Hematopoietic multipotent progenitor cell treated with erythropoietin and hydrocortisone succinate and interleukin-3 and kit ligand, for 8 days (in vitro differentiated cells): ENCODE measurements at places on chromosomes 6 and 20.

- peak; percentile 89 for DNase-seq
Observed at GRCh38 chr6:73585566-73586415, 65.0 kb upstream of the EEF1A1 start.

DNA sequence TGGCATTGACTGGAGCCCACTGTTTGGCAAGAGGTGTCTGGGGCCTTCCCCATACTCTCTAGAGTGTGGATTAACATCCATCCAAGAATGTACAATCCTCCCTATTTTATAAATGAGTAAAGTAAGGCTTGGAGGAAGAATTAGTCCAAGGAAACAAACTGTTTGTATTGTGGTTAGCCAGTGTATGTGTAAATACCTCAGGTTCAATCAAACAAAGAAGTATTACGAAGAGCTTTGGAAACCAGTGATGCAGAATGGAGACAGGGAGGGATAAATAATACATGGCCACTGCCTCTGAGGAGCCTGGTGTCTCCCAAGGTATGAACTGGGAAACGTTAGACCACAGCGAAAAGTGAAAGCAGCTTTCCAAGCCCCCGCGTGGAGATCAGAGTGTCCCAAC, 226.6 kb upstream of the RIN2 start:
- no peak for DNase-seq

GRCh38 chr6:139124887-139125672, 9.8 kb upstream of the HECA start:
- peak; percentile 93 for DNase-seq

DNA sequence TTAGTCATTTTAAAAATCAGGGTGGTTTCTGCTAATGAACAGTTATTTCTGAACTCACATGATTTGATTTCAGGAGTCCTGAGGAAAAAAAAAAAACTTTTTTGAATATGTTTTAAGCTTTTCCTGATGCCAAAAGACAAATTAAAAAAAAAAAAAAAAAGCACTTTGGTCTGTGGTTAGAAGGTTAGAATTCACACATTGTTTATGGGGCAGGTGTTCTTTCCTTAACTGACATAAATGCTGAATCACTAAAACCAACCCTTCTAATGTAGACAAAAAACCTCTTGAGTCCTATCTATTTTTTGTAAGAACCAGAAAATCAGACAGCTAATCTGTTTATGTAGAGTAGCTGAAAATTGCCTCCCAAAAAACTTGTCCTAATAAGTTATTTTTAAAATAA, 20.4 kb downstream of the THEMIS start:
- DNase-seq: no peak

DNA sequence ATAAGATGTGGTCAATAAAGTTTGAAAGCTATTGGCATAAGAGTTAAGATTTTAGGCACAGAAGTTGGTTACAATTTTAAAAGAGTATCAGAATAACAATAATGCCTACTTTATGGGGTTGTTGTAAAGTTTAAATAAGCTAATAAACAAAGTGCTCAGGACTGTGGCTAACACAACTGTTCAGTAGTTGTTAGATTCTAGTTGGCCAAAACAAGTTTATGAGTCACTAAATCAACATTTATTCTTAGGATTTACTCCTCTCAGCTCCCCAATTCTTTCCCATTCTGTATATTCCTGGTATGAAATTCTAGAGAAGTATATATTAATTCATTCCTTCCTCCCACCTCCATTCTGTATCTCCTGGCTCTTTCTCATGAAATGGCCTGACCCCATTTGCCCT, 14.5 kb downstream of the RMND1 start:
- no peak for DNase-seq

DNA sequence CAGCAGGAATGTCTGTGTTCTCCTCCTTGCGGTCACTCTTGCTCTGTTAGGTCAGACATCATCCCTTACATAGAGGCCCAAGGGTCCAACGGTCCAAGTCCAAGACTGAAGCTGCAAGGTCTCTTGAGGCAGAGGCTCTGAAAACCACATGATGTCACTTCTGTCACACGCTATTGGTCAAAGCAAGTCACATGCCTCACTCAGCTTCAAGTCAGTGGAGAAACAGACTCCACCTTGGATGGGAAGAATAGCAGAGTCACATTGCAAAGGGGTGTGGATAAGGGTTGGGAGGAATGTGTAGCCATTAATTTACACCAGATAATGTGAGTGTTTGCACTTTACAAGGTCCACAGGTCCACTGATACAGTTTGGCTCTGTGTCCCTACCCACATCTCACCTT, 17.5 kb downstream of the SLC52A3 start:
- DNase-seq: peak; percentile 37

- DNase-seq: no peak
Observed at GRCh38 chr6:110356778-110357177, 1.4 kb downstream of the METTL24 start.

DNA sequence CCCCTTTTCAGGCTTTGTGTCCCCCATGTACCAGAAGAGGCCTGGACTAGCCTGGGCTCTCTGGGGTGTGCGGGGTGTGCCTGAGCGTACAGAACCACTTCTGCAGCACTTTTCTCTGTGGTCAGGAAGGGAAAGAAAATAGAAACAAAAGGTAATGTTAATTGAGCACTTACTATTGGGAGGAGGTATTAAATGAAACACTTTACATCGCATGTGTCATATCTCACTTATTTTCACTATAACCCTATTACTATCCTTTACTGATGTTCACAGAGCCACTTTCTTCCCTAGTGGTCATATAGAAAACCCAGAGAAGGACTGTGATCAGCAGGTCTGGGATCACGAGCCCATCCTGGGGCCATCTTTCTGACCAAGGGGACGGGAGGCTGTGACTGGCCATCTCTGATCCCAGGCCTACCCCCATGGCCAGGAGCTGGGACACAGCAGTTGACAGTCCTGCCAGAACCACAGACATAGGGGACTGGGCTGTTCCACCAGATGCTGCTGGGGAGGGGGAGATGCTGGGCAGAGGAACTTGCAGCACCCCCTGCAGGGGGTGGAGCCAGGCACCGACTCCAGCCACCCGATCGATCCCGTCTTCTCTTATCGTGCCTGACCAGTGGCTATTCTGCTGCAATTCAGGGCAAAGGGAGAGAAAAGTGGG, 107.6 kb downstream of the VEGFA start:
- no peak for DNase-seq

DNA sequence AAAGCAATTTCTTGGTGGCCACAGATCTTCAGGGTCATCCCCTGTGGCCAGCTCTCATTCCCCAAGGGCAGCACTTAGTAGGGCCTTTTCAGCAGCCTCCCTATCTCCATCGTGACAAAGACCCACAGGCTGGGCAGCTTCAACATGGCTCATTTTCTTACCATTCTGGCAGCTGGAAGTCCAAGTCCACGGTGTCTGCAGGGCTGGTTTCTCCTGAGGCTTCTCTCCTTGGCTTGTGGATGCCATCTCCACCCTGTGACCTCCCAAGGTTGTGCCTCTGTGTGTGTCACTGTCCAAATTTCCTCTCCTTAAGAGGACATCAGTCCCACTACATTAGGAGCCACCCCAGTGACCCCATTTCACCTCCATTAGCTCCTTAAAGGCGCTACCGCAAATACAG, 161.7 kb downstream of the CDH4 start:
- DNase-seq: no peak

GRCh38 chr20:50815162-50815989, 20.5 kb downstream of the BCAS4 start:
- no peak for DNase-seq

GRCh38 chr20:54481442-54481841, 6.0 kb downstream of the DOK5 start:
- no peak for DNase-seq

DNA sequence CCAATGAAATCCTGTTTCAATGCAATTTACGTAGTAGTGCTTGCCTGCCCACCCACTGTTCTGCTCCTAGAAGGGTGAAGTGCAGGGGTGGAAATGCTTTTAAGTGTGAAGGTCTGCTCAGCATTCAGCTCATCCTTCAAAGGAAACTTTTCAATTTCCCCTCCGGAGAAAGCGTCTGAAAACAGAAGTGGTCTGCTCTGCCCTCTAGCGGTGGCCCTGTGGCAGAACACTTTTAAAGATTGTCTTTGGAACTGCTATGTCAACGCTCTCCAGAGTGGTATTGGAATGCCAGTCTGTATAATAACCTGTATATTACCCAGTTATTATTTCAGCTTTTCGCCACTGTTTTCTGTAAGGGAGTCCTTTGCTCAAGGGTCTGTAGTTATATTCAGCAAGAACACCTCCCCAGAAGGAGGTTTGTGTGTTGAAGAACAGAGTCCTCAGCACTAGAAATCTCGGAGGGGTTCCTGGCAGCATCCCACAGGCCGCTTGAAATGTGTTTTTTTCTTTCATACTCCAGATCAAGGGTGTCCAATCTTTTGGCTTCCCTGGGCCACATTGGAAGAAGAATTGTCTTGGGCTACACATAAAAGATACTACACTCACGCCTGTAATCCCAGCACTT, 63.1 kb upstream of the KLHL31 start:
- DNase-seq: peak; percentile 55

- no peak for DNase-seq
Observed at GRCh38 chr6:111683749-111684267, 78.1 kb upstream of the TRAF3IP2 start.

GRCh38 chr20:25277051-25277801, 29.3 kb downstream of the PYGB start:
- no peak for DNase-seq

DNA sequence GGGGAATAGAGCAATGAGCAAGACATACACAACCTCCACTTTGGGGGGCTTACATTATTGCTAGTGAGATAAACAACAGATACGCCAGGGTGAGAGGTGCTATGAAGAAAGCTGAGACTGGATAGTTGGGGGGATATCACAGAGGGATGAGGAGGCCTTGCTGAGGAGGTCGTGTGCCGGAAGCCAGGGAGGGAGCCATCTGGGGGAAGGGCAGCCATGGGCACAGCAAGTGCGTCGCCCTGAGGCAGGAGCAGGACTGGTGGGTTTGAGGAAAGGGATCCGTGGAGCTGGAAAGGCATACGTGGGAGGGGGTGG, 12.2 kb upstream of the BAK1 start:
- DNase-seq: no peak

- no peak for DNase-seq
Observed at GRCh38 chr20:23291575-23292240, 58.9 kb upstream of the NXT1 start.

GRCh38 chr20:846894-847278, 13.4 kb downstream of the FAM110A start:
- peak; percentile 39 for DNase-seq

DNA sequence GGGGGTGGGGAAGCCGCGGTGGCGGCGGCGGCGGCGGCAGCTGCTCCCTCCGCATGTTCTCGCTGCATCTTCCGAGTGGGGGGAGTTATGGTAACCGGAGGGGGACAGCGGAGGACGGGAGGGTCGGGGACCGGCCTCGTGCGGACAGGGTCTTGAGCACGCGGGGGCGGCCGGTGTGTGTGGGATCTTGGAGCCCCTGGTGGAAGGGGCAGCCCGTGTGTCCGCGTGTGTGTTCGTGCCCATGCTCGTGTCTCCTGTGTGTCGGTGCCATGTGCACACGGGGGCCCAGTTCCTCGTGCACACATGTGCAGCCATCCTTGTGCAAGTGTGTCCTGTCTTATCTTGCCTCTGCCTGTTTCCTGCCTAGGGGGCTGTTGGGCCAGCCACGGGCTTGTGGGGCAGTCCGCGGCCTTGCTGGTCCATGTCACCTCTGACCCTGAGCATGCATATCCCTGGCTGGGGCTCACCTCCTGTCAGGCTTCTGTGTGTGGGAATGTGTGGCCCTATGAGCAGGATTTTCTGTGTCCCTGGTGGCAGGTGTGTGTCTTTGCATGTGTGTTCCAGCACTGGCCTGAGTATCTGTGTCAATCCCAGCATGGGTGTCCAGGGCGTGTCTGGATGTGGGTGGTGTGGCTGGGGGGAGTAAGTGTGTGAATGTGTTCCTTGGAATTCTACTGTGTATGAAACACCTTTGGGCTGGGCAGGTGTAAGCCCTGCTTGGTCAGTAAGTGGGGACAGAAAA, 8.5 kb downstream of the SYNGAP1 start:
- DNase-seq: peak; percentile 82

- no peak for DNase-seq
Observed at GRCh38 chr20:4838526-4838925, 116.8 kb downstream of the PRND start.

DNA sequence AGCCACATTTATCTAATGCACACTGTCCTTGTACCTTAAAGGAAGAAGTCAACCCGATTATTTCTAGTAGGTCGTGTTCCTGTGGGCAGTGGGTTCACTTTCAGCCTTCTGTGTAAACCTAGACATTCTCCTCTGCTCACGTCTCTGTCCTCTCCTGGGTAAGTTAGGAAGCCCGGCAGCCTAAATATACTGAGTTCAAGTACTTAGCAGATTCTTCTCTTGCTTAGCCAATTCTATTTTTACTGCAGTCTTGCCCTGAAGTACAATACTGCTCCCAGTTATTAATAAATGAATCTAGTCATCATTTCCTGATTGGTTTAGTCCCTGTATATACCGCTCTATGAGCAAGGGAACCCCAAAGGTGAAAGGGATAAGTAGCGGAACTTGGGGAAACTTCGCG, 14.6 kb upstream of the GPR63 start:
- DNase-seq: no peak

GRCh38 chr6:14026831-14027539, 90.6 kb upstream of the CD83 start:
- no peak for DNase-seq

GRCh38 chr20:31602431-31602778, 2.7 kb upstream of the ID1 start:
- DNase-seq: no peak

GRCh38 chr6:142359271-142359960, 57.6 kb downstream of the ADGRG6 start:
- DNase-seq: no peak

DNA sequence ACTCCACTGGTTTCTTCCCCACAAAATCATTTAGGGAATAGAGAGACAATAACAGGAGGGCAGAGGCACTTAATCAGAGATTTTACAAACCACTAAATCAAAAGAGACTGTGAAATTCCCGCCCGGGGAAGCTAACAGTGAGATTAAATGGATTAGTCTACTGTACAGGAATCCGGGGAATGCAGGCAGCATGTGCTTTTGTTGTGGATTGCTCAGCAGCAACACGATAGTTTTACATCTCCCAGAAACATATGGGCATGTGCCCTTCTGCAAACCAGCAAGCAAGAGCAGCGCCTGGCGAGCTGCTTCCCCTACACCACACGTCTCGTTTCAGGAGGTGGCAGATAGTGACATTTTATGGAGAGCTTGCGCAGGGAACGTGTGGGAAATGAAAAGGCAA, 382.3 kb downstream of the CD83 start:
- DNase-seq: no peak

- DNase-seq: no peak
Observed at GRCh38 chr6:113031591-113032238, 684.6 kb downstream of the RFPL4B start.

GRCh38 chr6:187210-187861, 105.0 kb upstream of the DUSP22 start:
- no peak for DNase-seq

DNA sequence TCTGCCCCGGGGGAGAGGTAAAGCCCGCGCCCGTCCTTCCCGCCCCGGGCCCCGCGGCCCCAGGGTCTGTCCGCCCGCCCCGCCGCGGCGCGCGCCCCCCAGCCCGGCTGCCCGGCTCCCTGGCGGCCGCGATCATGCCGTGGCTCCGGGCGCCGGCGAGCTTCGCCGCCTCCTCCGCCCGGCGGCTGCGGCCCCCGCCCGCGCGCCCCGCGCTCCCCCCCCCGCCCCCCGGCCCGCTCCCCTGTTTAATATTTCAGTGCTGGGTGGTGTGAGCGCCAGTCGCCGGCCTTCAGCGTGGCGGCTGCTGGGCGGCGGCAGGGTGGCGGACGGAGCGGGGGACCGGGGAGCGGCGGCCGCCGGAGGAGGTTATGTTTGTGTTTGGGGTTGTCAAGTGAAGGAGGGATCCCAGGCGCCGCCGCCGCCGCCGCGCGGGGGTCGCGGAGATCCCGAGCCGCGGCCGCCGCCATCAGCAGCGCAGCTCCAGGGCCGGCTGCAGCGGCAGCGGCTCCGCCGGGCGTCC, at the start of gene HIVEP1:
Gene HIVEP1, plus strand, starts transcription at position 275 of the 520 bp plus-strand sequence. CDS start 3,317 bp downstream, outside the sequence.
- DNase-seq: no peak

- DNase-seq: no peak
Observed at GRCh38 chr6:99492092-99492491, 23.1 kb downstream of the USP45 start.
